ENCODE measurements at places on chromosomes 6 and 20.

- no peak for DNase-seq
Measured at GRCh38 chr6:14321992-14322772, 204.6 kb downstream of the CD83 start.

GRCh38 chr20:29408034-29408695 lies 1849.3 kb upstream of the DEFB115 start:
- DNase-seq, result no peak

DNA sequence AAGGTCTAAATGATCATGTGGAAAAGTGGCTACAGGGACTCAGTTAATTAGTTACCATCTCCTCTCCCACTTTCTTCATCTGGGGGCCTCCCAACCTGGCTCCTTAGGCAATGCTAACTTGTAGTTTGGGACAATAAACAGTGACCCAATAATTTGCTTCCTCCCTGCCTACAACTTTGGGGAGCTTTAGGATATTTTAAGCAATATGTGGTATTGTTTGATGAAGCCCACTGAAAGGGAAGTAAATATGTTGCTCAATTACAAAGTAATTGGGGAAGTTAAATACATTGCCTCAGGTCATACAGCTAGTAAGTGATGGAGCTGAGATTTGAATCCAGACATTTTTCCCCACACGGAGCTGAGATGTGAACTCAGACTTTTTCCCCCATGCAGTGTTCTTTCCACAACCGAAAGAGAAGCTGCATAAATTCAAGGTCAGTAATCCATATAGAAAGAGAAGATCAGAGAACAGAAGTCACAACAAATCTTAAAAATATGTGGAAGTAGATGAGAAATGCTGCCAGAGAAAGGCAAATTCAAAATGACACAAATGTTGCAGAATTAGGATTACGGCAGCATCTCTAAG lies 26.6 kb downstream of the ZHX3 start:
- no peak for DNase-seq

DNA sequence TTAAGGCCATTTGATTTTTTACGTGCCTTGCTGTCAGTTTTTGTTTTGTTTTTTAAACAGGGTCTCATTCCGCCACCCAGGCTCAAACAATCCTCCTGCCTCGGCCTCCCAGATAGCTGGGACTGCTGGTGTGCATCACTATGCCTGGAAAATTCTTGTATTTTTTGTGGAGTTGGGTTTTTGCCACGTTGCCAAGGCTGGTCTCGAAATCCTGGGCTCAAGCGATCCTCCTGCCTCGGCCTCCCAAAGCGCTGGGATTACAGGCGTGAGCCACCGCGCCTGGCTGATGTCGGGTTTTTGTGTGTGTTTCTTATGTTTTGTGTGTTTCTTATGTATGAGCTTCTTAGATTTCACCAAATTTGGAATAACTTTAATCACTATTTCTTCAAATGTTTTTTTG lies 104.8 kb downstream of the TAF4 start:
- no peak for DNase-seq

GRCh38 chr6:124319410-124319809 lies 515.7 kb downstream of the NKAIN2 start:
- no peak for DNase-seq
